GM12878 (cell line): ENCODE measurements at places on chromosomes 2 and 18. TPM values are rescaled to one million over a fixed set of nuclear protein-coding genes. Genes with fewer than 3 reads are reported as not detected.

DNA sequence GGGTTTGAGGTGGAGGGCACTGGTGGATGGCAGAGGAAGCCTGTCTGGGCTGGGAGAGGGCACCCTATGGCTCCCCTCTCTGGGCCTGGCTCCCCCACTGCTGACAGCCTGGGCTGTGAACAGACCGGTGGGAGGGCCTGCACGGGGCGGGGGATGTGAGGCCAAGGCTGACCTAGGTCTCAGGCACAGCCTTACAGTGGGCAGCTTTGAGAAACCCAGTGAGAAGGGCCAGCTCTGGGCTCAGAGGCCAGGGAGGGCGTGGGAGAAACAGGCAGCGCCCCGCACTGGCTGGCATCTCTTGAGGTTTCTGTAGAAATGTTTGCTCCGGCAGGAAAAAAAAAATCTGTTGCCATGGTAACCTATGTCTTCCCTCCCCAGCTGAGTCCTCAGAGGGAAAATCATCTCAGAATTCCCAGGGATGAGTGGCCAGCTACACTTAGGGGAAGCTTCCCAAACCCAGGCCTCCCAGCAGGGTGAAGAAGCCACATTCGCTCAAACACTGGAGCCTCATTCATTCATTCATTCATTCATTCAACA lies 71.7 kb upstream of the TAF1B start:
- no peak for DNase-seq

DNA sequence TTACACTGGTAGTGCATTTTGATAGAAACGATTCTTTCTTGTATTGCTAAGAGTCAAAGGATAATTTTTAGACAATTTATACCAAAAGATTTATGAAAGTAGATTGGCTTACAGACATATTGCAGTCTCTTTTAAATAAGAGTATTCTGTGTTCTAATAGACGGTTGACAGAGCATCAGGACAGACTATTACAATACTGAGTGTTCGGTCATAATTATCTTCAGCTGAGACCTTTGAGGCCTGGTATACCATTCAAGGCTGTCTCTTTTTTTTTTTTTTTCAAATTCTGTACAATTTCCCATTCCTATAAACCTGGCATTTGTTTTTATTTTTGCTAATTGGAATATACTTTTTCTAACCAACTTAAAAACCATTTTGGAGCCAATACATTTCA lies 140.6 kb upstream of the NOSTRIN start:
- DNase-seq = no peak

ZNF385B gene
- not detected in 2 replicates for total RNA-seq

SMAD2 gene
- 99.2 and 103 TPM in 2 replicates for total RNA-seq

CHRNG gene
- not detected in 2 replicates for total RNA-seq

HSPE1 gene
- 174 and 180 TPM in 2 replicates for total RNA-seq

GRCh38 chr2:1662606-1663180 lies 81.6 kb downstream of the PXDN start:
- no peak for DNase-seq

GRCh38 chr2:37291680-37292079 lies 33.0 kb downstream of the PRKD3 start:
- DNase-seq = no peak
